ENCODE measurements at places on chromosomes 11 and 22.

- DNase-seq = no peak
These were observed 53.8 kb upstream of the ME3 start for GRCh38 chr11:86726118-86726753.

DNA sequence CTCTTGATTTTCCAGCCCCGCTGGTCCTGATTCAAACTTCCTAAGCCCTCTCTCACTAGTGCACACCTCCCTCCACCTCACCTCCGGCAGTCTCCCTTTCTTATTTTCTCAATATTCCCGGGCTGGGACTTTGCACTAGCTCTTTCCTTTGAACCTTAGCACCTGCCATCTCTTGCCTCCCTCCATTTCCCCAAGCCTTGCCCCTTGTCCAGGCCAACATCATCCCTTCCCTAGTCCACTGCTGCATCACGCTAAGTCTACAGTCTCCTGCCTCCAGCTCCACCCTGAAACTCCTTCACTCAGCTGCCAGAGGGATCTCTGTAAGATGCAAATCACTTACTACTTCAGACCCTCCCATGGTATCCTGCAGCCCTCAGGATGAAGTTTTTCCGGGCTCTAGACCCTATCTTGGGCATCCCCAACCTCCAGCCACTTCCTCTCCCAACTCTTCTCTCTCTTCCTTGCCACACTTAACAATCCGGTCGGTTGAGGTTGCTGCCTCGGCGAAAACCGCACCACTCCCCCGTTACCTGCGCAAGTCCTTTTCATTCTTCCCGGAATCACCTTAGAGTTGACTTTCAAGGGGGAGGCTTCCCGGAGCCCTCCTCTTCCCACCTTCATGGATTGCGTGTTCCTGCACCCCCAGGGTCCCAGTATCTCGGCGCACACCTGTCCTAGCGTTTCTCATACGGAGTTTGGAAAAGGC lies 42.7 kb downstream of the NECTIN1 start:
- DNase-seq = no peak

GRCh38 chr11:563812-564578 lies 3.2 kb downstream of the RASSF7 start:
- no peak for DNase-seq

DNA sequence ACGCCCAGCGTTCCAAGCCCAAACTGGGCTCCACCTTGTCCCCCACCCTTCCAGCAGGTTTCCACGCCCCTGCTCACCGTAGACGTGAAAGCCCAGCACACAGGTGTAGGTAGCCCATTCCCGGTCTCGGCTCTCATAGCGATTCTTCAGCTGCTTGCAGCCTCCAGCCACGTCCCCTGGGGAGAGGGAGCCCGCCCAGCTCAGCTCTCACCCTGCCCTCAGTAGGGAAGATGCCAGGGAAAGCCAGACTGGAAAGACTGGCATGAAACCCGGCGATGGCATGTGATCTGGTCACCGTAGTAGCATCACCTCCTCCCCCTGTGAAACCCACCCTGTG lies 1.4 kb upstream of the MTA2 start:
- DNase-seq = no peak

- no peak for DNase-seq
These were observed 83.8 kb downstream of the CCDC81 start for GRCh38 chr11:86458294-86459001.

GRCh38 chr11:61472282-61472681 lies 36.3 kb upstream of the LRRC10B start:
- no peak for DNase-seq
